ENCODE measurements at places on chromosomes 5 and 9.

DNA sequence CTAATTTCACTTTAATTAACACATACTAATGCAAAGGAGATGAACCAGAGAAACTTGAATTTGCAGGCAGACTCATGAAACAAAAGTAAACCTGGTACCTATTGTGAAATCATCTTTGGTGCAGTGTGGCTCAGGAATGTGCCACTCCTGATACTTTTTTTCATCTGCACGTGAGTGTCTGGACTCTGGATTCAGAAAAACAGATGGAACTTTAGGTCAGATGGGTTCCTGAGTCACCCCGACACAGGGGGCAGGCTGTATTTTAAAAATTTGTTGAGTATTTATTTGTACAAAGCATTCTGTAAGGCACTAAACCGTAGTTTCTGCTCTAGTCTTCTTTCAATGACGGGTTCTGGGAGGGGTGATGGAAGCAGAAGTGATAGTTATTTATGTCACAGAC lies 52.2 kb upstream of the TUT7 start:
- DNase-seq: peak; percentile 54

DNA sequence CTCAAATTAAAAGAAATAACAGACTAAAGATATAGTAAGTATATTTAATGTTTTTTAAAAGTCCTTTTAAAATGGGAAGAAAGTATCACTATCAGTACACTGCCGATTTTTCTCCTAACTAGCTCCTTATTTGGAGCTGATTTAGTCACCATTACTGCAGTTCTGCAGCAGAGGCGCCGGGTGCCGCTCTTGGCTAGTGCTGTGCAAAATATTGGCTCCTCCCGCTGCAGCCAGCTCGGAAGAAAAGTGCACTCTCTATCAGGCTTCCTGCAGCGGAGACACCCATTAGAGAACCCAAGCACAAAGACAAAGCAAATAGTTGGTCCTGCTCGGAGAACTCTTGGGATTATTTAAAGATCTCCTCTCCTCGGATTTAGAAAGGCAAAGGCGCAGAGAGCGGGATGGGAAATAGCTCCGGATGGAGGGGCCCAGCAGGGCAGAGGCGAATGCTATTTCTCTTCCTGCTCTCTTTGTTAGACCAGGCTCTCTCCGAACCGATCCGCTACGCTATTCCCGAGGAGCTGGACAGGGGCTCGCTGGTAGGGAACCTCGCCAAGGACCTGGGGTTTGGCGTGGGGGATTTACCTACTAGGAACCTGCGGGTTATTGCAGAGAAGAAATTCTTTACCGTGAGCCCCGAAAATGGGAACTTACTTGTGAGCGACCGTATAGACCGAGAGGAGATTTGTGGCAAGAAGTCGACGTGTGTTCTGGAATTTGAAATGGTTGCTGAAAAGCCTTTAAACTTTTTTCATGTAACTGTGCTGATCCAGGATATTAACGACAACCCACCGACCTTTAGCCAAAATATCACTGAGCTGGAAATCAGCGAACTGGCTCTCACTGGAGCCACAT lies at the start of gene PCDHGB3:
Gene PCDHGB3 (plus strand): TSS at position 249 of the 855 bp plus-strand sequence. CDS start 153 bp downstream, at position 402.
- DNase-seq: no peak

DNA sequence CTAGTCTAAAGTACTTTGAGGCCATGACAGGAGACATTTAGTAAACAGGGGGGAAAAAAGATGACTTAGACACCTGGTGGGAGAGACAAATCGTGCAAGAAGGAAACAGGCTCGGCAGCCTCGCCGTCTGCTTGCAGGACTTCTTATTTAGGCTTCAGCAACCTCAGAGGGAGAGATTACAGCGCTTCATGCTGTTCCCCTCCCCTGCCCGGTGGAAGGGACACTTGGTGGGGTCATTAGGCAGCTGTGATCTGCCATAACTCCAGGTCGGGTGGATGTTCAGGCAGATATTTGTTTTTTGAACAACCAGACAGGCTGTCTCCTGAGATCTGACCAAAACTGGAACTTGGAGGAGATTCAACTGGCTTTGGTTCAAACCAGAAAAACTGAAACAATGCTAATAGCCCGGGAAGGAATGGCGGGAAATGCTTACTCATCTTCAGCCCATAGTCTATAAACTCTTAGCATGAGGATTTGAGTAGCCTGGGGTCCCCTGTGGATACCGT lies 38.1 kb upstream of the CD180 start:
- peak; percentile 32 for DNase-seq

DNA sequence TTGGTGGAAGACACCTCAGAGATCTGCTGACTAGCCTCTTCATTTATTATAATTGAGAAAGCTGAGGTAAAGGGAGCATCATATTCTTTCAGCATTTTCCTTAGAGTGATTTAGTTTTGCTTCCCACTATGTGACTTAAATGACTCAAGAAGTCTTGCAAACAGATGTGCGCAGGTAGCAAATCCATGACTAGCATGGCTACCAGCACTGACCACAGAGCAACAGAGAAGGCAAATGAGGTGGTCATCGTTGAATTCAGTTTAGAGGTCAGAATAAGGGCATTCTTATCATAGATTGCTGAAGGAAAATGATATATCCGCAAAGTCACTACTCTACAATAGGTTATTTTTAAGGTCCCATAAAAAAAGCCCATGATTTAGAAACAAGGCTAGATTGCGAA lies 162.2 kb downstream of the PIK3R1 start:
- no peak for DNase-seq

DNA sequence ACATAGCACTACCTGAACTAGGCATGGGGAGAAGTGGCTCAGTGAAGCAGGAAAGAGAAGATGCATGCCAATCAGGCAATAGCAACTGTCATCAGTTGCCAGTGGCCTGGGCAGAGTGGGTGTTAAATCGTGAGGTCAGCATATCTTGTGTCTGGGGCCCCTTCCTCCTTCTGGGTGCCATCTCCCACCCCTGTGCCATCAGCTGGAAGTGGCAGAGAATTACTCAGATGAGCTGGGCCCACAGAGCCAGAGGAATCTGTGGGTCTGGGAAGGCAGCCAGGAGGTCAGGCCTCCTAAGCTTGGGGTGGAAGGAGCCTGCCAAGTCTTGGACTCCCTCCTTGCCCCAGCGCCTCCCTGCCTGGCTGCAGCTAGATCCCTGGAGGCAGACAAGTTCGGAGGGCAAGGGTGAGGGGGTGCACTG lies 66.5 kb downstream of the GALNT12 start:
- no peak for DNase-seq

GRCh38 chr5:166497496-166498104 lies 1793.8 kb upstream of the WWC1 start:
- DNase-seq: no peak

GRCh38 chr9:84839541-84839940 lies 170.0 kb downstream of the NTRK2 start:
- no peak for DNase-seq

DNA sequence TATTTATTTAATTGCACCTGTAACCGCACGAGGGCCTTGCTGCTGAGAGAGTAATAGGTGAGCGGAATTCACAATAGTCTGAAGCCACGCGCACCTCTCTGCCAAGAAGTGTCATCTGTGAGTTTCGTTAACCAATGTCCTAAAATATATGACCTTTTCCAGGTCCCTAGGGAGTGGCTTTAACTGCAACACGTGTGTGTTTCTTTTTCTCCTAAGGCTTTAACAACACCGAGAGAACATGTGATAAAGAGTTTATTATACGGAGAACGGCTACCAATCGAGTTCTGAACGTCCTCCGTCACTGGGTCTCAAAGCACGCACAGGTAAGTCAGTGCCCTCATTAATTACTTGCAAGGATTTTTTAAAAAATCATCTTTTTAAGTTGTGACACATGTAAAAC lies 53.2 kb upstream of the CKMT2 start:
- DNase-seq: no peak

- DNase-seq: no peak
Observed at GRCh38 chr5:83900306-83900705, 179.7 kb upstream of the HAPLN1 start.

- no peak for DNase-seq
Observed at GRCh38 chr9:135080286-135081263, 6.9 kb upstream of the OLFM1 start.

- no peak for DNase-seq
Observed at GRCh38 chr5:143159031-143159430, 244.5 kb downstream of the NR3C1 start.

DNA sequence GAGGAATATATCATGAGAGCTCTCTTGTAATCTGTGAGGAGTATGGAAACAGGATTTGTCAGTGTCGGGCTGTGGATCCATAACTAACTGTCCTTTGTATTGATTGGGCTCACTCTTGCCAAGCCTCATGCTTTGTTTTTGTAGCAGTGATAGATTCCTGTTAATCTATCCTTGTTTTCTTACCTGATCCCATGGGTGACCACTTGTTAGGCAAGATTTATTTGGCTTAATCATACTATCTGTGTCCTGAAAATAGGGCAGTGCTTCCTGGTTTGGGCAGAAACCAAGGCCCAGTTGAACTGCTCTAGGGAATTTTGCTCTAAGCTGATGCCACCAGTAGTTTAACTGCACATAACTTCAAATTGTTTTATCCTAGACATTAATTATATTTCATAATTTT lies 6.1 kb downstream of the NDFIP1 start:
- DNase-seq: no peak

DNA sequence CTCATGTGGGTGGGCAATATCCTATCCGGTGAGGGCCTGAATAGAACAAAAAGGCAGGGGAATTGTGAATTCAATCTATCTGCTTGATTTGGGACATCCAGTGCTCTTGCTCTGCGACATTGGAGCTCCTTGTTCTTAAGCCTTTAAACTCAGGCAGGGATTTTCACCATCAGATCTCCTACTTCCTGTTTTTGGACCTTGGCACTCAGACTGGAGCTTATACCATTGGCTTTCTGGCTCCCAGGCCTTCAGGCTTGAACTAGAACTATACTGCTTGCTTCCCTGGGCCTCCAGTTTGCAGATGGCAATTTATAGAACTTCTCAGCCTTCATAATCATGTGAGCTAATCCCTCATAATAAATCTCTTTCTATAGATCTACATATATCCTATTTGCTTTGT lies 134.3 kb upstream of the CLINT1 start:
- DNase-seq: no peak

DNA sequence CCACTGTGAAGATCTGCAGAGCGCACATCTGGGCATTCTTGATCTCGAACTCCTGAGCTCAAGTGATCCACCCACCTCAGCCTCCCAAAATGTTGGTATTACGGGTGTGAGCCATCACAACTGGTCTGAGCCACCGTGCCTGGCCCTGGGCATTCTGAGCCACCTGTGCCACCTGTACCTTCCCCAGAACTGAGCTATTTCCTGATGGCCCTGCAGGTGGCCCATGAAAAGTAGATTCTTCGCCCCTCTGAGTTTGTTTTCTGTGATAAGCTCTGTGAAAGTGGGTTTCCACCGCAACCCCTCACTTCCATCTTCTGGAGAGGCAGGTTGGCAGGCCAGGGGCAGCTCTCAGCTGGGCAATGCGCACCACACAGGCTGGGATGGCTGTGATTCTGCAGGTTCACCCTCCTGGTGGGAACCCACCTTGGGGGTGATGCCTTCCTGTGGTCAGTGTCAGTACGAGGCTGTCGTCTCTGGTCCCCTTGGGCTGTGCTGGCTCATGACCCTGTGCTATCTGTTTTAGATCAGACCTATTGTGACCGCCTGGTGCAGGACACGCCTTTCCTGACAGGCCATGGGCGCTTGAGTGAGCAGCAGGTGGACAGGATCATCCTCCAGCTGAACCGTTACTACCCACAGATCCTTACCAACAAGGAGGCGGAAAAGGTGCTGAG lies 11.3 kb downstream of the CARD19 start:
- no peak for DNase-seq

GRCh38 chr5:180380441-180380840 lies 27.3 kb upstream of the GFPT2 start:
- no peak for DNase-seq

- no peak for DNase-seq
Observed at GRCh38 chr5:62982348-62982747, 403.7 kb downstream of the LRRC70 start.
